Body of pancreas (tissue), 4 donors: ENCODE measurements at places on chromosomes 3 and 15. TPM values are rescaled to one million over a fixed set of nuclear protein-coding genes. Genes with fewer than 3 reads are reported as not detected.
A peak's percentile ranks its signal among the peaks of the same experiment; 100 is the strongest.

Gene MYLK
- total RNA-seq, result 7.6 TPM

Gene KY
- 0.26 TPM for total RNA-seq

Gene FOXL2NB
- 0.26 TPM for total RNA-seq

DNA sequence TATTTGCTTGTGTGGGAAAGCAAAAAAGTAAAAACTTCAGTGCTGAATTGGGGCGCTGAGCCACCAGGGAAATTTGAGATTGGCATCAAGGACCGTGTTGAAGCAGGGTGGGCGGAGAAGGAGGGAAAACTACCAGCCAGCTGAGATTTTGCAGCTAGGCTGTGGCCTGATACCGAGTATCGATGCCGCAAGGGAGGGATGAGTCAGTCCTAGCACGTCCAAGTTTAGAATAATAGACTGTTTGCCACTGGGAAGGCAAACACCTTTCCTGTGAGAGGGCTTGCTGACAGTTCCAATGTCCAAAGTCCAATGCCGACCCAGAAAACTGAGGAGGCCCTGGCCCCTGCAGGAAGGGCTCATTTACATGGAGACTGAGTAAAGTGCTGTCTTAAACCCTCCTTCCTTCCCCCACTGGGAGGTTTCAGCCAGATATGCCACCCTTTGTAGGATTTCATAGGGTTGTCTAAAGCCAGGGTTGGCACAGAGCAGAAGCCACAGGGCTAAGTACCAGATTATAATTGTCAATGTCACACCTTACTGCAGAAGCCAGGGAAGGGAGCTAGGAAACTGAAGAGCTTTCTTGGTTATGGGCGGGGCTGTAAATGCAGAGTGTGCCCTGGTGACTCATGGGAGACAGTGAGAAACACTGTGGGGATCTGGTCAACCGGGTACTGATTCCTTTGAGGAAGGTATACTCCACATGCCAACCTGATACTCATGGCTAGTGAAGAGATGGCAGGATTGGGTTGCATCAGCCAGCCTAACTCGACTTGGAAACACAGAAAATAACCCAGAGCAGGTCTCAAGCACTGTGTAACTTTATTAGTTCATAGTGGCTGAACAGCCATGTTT is 28.4 kb upstream of the PIK3CB start:
- DNase-seq, result peak; percentile 75
